Cortex of kidney (tissue), 1 donor: ENCODE measurements at places on chromosomes 5 and 9.

GRCh38 chr5:39080168-39080567 is 6.0 kb upstream of the RICTOR start:
- DNase-seq, result no peak

GRCh38 chr9:28127101-28127500 is 553.8 kb upstream of the C9orf72 start:
- DNase-seq, result no peak

GRCh38 chr9:127173063-127173462 is 50.6 kb upstream of the ANGPTL2 start:
- no peak for DNase-seq

DNA sequence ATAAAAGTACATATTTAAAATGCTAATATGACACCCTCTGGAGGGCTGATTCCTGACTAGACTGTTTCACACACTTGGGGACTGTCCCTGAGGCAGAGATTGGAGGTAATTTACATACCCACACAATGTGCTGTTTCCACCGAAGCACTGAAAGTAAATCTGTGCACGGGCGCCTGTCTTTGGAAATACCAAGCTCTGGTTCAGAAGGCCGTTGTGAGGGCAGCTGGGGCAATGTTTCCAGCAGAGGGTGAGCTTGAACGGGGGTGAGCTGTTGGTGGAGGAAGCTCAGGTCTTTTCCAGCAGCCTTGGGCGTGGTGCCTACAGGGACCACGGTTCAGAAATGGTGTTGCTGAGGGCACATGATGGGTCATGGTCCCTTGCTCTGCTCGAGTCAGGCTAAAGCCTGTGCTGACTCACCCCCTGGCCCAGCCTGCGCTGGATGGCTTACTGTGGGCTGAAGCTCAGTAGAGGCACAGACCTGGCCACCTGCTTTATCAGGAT is 25.8 kb upstream of the HMCN2 start:
- no peak for DNase-seq

DNA sequence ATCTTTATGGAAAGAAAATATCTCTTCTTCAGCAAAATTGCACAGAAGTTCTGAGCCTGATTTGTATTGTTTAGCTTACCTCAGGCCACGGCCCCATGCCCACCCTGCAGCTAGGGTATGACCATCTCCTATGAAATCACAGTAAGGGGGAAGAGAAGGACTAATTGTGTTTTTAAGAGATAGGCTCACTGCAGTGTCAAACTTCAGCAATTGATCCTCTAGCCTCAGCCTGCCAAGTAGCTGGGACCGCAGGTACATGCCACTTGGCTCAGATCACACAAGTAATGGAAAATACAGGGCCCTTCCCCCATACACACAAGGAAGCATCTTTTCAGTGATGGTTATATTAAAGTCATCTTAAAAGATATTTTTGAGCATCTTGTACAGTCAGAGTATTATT is 60.0 kb downstream of the DMAC1 start:
- no peak for DNase-seq

DNA sequence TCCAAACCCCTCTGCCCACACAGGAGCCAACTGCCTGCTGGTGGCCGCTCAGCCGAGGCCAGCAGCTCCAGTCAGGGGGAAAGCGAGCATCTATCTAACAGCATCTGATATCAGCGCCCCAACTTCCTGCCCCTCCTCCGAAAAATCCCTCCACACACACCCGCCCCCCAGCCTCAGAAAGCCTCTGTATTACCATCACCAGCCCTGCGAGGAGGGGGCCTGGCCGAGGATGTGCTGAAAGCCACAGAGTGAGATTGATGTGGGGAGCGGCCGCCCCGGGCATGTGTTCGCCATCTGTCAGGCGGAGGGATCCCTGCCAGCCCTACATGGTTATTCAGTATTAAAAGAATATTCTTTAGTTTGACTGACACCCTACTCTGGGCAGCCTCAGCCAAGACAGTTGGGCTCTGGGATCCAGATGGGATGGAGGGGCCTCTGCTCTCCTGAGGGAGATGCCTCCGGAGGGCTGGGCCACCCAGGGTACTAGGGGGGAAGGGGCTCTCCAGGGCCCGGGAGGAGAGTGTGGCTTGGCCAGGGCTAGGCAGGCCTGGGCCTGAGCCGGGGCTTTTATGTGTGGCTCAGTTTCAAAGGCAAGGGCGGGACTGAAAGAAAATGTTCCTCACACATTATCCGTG is 98.0 kb downstream of the HSD17B3 start:
- no peak for DNase-seq

DNA sequence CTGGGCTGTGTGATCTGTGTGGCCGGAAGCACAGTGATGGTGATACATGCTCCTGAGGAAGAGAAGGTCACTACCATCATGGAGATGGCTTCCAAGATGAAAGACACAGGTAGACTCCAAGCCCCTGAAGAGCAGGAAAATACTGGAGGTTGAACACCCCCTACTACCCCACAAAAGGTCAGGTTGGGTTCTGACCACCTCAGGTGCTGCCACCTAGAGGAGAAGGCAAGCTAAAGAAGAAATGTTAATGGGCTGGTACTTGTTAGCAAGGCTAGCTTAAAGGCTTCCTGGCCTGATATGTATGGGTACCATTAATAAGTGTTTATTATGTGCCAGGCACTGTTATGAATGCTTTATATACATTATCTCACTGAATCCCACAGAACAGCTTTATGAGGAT is 11.7 kb downstream of the NIPAL4 start:
- no peak for DNase-seq

GRCh38 chr5:152608458-152608857 is 203.4 kb upstream of the NMUR2 start:
- no peak for DNase-seq

- DNase-seq, result no peak
Observed at GRCh38 chr5:111299831-111300432, 75.7 kb downstream of the CAMK4 start.

DNA sequence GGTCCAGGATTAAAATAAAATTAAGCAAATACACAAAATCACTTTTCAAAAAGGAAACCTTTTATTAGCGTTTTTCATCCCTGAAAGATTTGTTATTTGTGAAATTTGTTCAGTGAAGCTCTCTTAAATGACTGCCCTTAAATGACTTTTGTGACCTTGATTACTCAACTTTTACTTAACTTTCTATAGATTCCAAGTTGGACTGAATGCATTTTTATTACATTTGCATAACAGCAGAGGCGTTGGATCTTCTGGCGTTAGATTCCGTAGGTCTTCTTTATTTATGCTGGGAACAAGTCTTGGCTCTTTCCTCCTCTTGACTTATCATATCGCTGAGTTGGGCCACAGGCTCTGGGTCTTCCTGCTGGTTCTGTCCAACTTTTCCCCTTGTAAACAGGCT is 78.4 kb downstream of the APBA1 start:
- no peak for DNase-seq

- DNase-seq, result no peak
Observed at GRCh38 chr9:82363198-82363597, 374.6 kb downstream of the SPATA31D1 start.

DNA sequence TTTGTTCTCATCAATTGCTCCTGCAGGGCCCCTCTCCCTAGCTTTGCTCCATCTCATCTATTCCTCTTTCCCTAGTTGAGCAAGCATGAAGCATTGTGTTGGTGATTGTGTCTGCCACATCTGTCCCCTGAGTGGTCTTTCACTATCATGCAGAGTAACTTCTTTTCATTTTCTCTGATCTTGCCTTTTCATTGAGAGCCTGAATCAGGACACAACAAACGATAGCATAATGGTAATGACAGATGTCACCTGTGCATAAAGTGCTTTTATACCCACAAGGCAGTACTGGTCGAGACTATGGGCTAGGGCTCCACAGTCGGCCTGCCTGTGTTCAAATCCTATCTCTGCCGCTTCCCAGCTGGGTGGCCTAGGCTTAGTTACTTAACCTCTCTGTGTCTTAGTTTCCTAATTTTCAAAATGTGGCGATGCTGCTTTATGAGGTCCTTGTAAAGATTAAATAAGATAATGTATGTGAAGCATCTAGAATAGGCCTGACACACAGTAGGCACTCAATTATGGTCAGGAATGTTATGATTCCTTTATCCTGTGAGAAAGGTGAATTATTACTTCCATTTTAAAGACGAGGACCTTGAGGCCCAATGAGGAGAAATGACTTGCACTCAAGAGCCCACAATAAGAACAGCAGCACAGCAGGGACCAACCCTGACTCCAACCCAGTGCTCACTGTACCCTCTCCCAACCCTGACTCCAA is 137.1 kb upstream of the ZNF618 start:
- DNase-seq, result no peak

GRCh38 chr5:28808967-28809810 is 1770.8 kb upstream of the CDH9 start:
- DNase-seq, result no peak

DNA sequence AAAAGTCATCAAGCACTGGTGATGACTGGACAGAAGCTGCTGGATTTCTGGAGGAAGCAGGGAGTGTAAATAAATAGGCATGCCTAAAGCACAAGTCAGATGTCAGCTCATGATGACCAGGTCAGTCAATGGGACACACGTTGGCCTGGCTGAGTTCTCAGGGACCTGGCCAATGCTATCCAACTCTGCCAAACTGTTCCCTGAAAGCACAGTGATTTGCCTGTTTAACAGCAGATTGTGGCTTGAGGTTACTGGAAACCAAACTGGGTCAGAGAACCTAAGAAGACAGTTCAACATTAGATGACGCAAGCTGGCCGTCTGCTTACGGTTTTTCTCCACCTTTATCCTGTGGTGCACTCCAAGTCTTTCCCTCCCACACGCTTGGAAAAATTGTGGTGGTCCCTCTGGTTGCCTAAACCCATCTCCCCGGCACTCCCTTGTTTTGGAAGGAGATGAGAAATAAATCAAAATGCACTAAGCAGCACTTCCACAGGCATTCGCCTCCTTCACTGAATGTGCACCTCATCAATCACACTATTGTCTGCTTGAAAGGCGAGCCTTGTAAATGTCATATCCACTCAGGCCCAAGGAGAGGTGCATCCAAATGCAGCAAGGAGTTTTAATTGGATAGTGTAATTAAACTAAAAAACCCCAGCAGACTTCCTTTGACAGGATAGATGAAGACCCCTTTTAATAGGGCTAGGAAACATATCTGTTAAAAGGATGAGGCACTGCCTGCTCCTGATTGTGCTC is 199.4 kb downstream of the GAPVD1 start:
- no peak for DNase-seq

- DNase-seq, result no peak
Observed at GRCh38 chr9:94212091-94212490, 47.0 kb upstream of the ZNF169 start.

- no peak for DNase-seq
Observed at GRCh38 chr5:60163762-60164161, 270.2 kb upstream of the PDE4D start.

DNA sequence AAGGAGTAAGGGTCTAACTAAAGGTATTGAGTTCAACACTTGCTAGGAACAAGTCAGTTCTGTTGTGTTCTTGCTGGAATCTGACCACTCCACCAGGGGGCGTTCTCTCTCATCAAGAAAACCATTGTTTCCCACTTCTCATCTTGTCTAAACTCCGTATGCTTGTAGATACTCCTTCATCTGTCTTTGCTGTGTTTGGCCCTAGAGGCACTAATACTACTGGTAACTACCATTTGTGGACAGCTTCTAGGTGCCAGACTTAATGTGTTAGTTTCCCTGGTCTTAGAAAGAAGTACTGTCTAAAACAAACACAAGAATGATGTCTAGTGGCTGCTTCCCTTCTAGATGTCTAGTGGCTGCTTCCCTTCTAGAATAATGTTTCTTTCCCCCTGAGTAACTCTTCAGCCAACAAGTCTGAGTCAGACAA is 18.7 kb upstream of the PTPDC1 start:
- DNase-seq, result no peak

DNA sequence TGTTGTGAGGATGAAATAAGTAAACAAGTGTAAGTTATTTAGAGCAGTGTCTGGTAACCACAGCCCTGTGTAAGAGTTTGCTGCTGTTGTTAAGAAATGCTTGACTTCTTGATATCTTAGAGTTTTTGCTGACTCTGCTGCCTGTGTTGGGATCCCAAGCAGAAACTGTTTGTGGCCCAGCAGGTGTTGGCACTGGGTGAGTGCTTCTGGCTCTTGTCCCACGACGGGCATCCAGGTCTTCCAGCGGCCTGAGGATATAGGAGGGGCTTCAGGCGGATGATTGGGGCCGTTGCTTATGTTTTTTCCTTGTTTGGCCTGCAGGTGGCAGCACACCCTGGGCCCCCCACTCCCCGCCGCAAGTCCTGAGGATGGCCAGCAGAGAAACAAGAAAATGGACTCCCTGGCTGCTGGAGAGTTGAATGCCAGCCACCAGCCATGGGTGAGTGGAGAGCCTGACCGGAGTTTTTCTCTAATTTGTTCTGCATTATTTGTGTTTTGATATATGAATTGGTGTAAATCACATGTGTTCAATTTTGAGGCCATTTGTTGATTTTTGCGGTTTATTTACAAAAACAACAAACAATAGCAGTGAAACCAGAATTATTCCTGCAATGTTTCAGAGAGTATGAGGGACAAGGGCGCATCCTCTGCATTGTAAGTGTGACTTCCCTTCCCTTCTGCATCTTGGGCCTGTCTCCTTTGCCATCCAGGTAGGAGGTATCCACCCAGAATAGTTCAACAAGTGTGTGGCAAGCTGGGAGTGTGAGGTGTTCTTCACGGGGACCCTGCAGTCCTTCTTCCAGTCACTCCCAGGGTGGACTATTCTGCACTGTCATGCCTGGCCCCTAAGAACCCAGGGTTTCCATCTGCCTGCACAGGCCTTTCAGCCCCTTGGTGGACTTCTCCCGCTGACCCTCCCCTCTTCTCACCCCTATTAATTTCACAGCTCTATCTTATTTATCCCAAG is 50.3 kb downstream of the SLC22A5 start:
- no peak for DNase-seq

GRCh38 chr5:97455996-97456395 is 272.9 kb upstream of the RIOK2 start:
- no peak for DNase-seq

DNA sequence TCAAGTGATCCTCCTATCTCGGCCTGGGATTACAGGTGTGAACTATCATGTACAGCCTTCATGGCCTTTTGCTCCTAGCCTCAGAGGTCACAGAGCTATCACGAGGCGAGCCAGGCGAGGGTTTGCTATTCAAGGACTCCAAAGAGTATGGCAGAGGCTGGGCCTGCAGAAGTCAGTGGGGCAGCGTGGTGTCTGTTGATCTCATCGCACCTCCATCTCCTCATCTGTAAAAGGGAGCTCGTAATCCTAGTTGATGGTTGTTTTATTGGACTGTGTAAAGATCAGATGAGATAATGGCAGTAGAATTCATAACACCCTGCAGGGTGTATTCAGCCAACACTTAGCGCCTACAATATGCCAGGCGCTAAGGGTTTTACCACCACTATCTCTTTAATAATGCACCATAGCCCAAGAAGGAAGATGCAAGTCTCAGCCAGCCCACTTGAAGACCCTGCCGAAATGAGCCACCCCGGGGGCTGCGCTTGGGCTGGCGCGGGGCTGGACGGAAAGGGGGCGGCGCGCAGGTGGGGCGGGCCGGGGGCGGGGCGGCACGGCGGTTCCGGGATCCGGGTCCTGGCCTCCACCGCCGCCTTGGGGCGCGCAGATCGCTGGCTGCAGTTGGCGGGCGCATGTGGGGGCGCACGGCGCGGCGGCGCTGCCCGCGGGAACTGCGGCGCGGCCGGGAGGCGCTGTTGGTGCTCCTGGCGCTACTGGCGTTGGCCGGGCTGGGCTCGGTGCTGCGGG is at the start of gene GALNT12:
TSS of gene GALNT12 (plus strand) at position 601 of the 744 bp plus-strand sequence. CDS start at position 630, 29 bp downstream.
- DNase-seq, result no peak

GRCh38 chr5:33524476-33524875 is 83.7 kb downstream of the TARS1 start:
- DNase-seq, result no peak
